ENCODE measurements at places on chromosomes 13 and 19. TPM values are rescaled to one million over a fixed set of nuclear protein-coding genes. Genes with fewer than 3 reads are reported as not detected.
A peak's percentile ranks its signal among the peaks of the same experiment; 100 is the strongest.

- DNase-seq, result no peak
Observed at GRCh38 chr13:71460211-71460610, 406.8 kb downstream of the DACH1 start.

GRCh38 chr19:18086590-18087138 is at the start of gene IL12RB1:
TSS of gene IL12RB1 (minus strand) at chr19:18086934. CDS start at chr19:18086823, 111 bp downstream.
- DNase-seq, result no peak

- DNase-seq, result peak; percentile 45
Observed at GRCh38 chr13:89695343-89696257, 1651.9 kb upstream of the MIR17HG start.

GRCh38 chr13:66781241-66781640 is 448.9 kb downstream of the PCDH9 start:
- DNase-seq, result no peak

- DNase-seq, result no peak
Observed at GRCh38 chr13:114024603-114025404, 50.9 kb upstream of the C13orf46 start.

DNA sequence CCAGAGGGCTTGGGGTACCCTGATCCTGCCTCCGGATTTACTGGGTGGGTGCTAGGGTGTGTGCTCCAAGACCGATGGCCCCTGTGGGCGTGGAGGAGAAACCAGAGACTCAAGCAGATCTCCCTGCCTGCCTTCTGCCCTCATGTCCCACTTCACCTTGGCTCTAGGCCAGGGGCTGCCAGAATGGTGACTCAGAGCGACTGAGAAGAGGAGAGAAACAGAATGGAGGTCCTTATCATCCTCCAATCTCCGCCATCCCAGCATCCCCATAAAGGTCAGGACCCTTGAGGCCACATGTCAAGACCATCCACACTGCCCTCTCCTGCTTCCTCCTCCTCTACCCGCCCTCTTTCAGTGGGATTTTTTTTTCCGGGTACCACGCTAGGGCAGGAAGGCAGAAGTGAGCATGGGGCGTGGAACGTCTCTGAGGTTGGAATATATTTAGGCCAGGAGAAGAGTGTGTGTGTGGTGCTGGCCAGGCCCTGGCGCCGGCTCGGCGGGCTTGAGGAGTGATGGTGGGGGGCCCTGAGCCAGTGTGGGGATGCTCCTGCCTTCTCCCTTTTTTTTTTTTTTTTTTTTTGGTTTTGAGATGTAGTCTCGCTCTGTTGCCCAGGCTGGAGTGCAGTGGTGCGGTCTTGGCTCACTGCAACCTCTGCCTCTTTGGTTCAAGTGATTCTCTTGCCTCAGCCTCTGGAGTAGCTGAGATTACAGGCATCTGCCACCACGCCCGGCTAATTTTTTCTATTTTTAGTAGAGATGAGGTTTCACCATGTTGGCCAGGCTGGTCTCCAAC is 22.3 kb downstream of the IER2 start:
- no peak for DNase-seq

The RAB8A gene
- 129 TPM for total RNA-seq

DNA sequence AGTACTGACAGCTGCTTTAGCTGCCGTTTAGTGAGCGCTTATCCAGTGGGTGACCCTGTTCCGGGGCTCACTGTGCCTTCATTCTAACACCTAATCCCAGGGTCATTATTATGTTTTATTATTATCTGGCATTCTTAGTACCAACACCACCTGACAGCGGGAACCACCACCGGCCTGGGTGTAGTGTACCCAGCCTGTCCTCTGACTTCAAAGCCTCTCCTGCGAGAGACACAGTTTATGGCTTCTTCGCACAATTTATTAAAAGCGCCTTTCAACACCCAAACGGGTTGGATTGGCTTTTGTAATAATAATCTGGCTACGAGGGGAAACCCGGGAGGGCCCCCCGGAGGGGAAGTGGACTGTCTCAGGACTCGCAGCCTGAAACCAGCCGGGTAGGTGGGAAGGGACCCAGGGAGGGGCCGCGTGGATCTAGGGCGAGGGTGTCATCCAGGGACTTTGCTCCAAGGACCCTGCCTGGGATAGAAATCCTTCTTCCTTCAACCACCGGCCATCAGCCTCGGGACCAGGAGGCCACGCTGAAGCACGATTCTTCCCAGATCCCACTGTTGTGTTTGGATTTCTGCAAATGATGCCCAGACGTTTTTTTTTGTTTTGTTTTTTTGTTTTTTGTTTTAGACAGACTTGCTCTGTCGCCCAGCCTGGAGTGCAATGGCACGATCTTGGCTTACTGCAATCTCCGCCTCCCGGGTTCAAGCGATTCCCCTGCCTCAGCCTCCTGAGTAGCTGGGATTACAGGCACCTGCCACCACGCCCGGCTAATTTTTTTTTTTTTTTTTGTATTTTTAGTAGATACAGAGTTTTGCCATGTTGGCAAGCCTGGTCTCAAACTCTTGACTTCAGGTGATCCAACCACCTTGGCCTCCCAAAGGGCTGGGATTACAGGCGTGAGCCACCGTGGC is 1.6 kb upstream of the ZBTB7A start:
- DNase-seq, result no peak

The CARS2 gene
- total RNA-seq, result 68.4 TPM

DNA sequence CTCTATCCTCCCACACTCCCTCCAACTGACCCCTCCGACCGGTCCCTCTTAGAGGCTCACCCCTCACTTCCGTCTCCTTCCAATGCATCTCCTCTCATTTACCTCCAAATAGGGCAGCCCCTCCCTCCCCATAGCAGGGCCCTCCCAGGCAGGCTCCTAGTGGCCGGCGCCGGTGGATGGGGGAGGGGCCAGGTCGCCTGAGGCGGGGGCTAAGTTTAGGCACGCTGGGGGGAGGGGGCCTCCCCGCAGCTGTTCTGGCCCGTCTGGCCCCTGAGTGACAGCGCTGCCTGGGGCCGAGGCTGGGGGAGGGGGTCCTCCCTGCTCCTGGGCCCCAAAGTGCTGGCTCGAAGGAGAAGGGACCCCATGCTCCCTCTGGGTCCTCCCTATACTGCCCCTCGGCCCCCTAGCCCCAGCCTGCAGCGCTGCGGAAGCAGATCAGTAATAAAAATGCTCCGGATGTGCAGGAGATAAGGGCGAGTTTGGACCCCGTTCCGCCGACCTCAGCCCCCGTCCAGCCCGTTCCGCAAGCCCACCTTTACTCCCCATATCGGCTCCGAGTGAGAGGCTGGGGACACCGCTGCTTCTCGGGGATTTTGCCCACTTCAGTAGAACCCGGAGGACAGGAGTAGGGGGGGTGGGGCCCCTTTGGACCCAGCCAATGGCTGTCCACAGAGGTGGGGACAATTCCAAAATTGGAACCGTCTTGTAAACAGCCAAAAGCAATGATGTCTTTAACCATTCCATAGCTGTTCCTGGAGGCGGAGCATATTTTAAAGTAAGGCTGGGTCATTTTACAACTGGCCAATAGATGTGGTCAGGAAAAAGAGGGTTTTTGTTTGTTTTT is 4.0 kb downstream of the RTN2 start:
- DNase-seq, result peak; percentile 68

DNA sequence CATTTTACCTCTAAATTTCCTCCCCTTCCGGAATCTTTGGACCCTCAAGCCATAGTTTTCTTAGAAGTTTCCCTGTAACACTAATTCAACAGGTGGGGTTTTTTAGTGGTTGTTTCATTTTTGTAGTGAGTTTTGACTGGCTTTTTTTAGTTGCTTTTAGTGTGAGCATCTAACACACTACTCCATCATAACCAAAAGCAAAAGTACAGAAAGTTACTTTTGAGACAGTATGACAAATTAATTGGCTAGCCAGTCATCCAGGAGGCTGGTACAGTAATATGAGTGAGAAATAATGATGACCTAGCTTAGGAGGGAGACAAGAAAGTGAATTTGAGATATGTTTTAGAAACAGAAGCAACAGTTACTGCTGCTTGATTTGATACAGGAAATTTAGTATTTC is 71.5 kb downstream of the DNAJC15 start:
- DNase-seq, result no peak

The SIGLEC12 gene
- not detected for total RNA-seq

The IL17D gene
- total RNA-seq, result 2.2 TPM

DNA sequence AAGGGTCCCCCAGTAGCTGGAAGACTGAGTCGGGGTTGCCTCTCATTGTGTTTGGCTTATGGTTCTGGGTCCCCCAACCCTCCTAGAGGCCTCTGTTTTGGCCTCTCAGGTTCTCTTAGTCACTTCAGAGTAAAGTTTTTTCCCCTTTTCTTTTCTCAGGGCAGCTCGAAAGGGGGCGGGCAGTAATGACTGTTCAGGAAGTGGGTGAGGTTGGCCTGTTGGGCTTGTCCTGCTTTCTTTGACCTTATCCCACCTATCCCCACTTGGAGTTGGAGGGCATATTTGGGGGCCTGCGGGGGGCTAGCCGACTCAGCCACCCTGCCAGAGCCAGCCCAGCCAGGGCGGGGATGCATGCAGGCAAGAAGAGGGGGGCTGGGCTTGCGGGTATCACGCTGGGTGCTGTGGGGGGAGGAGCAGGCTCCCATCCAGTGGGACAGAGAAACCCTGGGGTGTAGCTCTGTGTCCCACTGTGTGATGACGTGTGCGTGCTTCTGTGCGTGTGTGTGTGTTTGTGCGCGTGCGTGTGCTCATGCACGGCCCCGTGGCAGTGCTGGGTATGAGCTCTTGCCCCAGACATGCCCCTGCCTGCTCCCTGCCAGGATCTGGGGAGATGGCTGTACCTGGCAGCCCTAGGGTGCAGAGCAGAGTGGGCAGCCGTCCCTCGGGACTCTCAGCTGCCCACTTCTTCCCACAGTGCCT is 1.4 kb downstream of the CIC start:
- DNase-seq, result no peak

- DNase-seq, result no peak
Observed at GRCh38 chr19:31015778-31016177, 333.5 kb downstream of the TSHZ3 start.

DNA sequence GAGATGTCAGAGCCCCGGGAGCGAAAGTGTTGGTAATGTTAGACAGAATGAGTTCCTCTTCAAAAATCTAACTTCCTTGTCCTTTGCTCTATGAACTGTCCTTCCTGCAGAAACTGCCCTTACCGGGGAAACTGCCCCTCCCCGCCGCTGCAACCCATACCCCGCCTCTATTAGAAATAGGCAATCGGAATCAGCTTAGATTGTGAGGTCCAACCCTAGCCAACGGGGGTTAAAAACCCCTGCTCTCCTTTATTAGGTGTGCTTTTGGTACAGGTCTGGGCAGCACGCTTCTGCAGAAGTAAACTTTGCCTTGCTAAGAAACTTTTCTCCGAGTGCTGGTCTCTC is 11.5 kb upstream of the CAPNS1 start:
- peak; percentile 59 for DNase-seq

GRCh38 chr13:41942462-41943094 is 18.3 kb downstream of the VWA8 start:
- peak; percentile 50 for DNase-seq
